ENCODE measurements at places on chromosomes 12 and 14. TPM values are rescaled to one million over a fixed set of nuclear protein-coding genes. Genes with fewer than 3 reads are reported as not detected.

Gene PWP1
- total RNA-seq, result 24.1 TPM

- DNase-seq, result no peak
These were observed 1.9 kb downstream of the LRP1-AS start for GRCh38 chr12:57145460-57146059.

DNA sequence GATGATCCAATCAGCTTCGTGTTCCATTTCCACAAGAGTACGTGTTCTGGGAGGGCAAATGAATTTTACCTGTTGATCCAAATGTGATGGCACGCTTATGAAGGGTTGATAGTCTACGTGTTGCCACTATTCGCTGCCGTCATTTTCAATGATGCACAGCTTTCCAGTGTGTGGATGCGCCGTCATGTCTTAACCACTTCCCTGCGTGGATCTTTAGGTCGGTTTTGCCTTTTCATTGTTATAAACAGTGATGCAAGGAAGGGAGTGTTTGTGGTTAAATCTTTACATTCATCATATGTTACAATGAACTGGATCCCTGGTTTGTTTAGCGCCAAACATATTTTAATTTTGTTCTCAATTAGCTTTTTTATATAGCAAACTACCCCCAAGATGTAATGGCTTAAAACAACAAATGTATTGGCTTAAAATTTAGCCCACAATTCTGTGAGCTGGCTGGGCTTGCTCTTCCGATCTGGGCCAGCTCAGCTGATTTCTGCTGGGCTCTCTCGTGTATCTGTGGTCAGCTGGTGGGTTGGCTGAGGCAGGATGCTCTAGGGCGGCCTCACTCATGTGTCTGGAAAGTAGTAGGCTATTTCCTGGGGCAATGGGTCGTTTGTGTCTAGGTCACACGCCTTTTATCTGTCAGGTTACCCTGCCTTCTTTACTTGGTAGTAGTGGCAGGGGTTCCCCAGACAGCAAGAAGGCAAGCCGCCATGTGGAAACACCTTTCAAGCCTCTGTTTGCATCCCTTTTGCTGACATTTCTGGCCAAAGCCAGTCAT, 176.7 kb downstream of the CRADD start:
- DNase-seq, result no peak

Gene CRY1
- 58.0 TPM for total RNA-seq

- peak; percentile 52 for DNase-seq
These were observed 15.3 kb upstream of the LYZ start for GRCh38 chr12:69332815-69333358.

DNA sequence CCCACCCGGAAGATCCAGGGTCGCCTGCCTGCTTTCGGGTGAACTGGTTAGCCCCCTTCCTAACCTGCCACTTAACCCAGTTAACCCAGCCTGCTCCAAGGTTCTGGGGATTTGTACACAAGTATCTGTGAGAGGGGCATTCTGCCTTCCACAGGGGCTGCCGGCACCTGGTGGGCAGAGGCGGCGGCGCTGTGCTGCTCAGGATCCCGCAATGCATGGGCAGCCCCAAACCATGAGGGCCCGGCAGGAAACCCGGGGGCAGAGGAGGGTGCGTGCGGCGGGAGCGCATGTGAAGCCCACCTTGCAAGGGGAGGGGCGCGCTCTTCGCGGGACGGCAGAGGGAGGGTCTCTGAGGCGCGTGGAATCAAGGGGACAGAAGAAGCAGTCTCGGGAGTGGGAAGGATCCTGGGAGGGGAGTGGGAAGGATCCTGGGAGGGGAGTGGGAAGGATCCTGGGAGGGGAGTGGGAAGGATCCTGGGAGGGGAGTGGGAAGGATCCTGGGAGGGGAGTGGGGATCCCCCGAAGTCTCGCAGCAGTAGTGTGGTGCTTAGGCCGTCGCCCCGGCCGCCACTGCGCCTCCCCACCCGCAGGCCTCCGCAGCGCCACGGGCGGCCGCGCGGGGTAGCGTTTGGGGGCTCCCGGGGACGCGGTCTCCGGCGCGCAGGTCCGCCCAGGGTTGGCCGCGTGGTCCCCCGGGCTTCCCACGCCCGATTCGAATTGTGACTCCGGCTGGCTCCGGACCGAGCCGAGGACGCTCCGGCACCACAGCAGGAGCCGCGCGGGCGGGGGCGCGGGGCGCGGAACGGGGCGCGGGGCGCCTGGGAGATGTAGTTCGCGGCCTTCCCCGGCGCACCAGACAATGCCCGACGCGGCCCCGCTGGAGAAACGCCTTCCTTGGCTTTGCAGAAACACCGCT, 4.9 kb upstream of the MTA1 start:
- peak; percentile 76 for DNase-seq

DNA sequence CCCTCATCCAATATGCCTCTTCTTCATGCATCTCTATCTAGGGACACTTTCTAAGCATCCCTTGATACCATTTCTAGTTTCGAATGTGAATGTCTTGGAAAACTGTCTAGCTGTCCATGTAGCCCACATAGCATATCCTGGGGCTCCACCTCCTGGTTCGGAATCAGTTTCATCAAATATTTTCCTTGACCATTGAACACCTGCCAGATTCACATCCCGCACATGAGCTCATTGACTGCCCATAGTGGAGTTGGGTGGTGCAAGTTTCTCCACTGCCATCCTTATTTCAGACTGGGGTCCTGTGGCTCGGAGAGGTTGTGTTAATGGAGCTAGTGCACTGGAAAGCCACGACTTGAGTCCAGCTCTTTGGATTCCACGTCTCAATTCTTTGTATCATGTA, 58.6 kb upstream of the TMEM263 start:
- no peak for DNase-seq

- no peak for DNase-seq
These were observed 38.3 kb upstream of the TMTC2 start for GRCh38 chr12:82648259-82648909.

- DNase-seq, result no peak
These were observed 26.7 kb downstream of the VEZT start for GRCh38 chr12:95244350-95244749.

- DNase-seq, result no peak
These were observed 340.2 kb downstream of the CACNA1C start for GRCh38 chr12:2393016-2393415.

GRCh38 chr12:92273076-92273475, 127.4 kb upstream of the BTG1 start:
- no peak for DNase-seq

- peak; percentile 81 for DNase-seq
These were observed 4.1 kb downstream of the TSHR start for GRCh38 chr14:80959496-80959895.

DNA sequence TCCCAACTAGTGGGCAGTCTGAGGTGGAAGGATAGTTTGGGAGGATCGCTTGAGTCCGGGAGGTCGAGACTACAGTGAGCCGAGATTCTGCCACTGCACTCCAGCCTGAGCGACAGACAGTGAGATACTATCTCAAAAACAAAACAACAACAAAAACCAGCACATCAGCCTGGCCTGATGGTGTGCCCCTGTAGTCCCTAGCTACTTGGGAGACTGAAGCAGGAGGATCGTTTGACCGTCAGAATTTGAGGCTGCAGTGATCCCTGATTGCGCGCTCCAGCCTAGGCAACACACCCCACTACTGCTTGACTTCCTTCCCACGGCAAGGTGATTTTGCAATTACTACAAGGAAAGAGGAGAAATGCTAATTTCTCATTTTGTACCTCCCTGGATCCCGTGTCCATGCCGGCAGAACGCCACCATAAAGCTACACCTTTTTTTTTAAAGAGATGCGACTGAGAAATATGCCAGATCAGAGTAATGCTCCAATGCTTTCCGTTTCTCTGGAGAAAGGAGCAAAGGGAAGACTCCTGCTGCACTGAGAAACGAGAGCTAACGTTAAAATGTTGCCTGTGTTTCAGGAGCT, 672 bp upstream of the SCFD1 start:
- DNase-seq, result peak; percentile 60

- DNase-seq, result peak; percentile 90
These were observed at the start of gene AMN for GRCh38 chr14:102922490-102923200. TSS of gene AMN (plus strand) at chr14:102922663. CDS start at chr14:102922689, 26 bp downstream.

Gene PTPN21
- total RNA-seq, result 20.8 TPM

- no peak for DNase-seq
These were observed 35.0 kb upstream of the CORO1C start for GRCh38 chr12:108766294-108766693.

DNA sequence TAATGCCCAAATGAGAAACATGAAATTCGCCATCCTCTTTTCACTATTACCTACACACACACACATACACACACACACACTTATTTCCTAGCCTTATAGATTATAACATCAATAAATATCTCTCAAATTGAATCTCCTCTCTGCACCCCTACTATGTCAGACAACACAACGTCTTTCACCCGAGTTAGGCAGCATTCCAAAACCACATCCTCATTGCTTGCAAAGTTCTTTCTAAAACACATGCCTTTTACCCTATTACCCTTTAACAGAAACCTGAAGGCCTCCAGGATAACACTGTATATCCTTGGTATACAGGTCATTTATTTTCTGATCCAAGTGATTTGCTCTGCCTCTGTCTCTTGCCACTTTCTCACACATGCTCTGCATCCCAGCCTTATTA, 56.3 kb downstream of the KCNH5 start:
- DNase-seq, result no peak

DNA sequence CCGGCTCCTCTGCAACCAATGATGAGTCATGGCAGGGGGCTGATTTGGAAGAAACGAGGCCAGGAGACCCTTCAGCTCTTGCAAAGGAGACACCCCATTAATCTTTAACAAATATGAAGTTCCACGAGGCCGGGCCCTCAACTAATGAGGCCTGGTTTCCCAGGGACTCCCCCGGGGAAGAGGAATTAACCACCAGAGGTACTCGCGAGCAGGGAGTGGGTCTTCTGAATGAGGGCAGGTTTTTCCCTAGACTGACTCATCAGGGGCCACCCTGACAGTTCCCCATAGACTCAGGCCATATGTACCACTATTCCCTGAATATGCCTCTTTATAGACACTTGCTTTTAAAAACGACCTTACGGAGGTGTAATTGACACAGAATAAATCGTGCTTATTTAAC, 150.7 kb upstream of the LHX5 start:
- DNase-seq, result no peak

GRCh38 chr14:28102814-28103213, 663.8 kb upstream of the FOXG1 start:
- no peak for DNase-seq

GRCh38 chr14:53148671-53149070, 4.5 kb downstream of the DDHD1 start:
- no peak for DNase-seq

DNA sequence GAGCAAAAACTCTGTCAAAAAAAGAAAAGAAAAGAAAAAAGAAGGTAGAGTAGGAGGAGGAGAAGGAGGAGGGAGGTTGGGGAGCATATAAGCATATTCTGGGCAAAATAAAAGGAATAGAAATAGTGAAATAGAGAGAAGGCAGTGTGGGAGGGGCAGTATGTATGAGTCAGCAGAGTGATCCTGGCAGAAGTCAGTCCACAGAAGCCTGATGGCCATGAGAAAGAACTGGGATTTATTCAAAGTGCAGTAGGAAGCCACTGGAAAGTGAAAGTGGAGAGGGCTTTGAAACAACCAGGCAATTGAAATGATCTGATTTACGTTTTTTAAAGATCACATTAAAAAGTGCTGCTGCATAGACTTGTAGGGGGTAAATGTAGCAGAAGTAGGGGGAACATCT, 368.6 kb upstream of the USP15 start:
- DNase-seq, result no peak

Gene GPRC5A
- total RNA-seq, result 83.2 TPM

DNA sequence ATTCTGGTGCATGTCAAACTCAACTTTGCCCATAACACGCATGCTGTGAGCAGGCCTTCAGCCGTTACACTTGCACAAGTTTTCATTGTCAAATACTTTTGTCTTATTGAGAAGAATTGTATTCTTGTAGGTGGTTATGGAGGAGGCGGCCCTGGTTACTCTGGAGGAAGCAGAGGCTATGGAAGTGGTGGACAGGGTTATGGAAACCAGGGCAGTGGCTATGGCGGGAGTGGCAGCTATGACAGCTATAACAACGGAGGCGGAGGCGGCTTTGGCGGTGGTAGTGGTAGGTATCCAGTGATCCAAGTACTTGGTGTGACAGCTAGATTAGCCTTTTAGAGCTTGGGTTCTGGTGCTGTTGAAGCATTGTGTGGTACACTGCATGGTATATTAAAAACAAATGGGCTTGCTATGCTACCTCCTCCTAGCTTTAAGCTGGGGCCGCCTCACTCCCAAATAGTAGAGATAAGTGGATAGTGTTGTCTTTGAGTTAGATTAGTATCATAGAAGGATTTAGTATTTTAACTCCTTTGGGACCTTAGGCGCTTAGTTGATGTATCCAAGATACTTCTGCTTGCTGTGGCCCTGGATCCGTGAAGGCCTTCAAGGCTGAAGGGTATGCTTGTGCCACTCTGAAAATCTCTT, 2.5 kb downstream of the HNRNPA1 start:
- DNase-seq, result no peak

DNA sequence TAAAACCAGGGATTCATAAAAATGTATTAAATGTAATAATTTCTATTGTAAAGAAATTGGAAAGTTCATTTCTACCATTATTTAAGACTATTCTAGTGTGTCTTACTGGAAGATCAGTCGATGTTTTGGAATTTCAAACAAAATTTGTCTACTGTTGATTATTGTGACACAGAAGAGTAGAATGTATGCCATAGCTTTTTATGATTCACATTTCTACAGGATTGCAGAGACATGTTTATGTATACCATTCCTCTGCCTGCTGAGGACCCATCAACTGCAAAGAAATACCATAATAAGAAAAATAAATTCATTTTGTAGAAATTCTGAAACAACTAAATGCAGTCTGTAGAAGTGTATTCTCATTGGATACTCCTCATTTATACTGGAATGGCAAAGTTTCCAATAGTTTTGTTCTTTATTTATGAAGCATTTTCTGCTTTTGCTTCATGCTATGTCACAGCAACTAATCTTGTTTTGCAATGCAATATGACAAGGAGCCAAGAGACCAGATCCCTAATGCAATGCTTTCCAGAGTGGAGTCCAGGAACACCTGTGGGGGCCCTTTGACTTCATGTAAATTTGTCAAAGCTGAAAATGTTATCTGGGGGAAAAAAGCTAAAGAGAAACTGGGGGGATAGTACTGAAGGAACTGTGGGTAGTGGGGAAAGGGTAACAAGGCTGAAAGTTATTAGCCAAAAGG, 172.9 kb upstream of the LRIG3 start:
- DNase-seq, result no peak

Gene DHRS2
- total RNA-seq, result not detected

- no peak for DNase-seq
These were observed 24.1 kb upstream of the TRIM9 start for GRCh38 chr14:51118993-51119392.

Gene ZC3H10
- total RNA-seq, result 5.5 TPM

Gene OAS2
- total RNA-seq, result 5.4 TPM

DNA sequence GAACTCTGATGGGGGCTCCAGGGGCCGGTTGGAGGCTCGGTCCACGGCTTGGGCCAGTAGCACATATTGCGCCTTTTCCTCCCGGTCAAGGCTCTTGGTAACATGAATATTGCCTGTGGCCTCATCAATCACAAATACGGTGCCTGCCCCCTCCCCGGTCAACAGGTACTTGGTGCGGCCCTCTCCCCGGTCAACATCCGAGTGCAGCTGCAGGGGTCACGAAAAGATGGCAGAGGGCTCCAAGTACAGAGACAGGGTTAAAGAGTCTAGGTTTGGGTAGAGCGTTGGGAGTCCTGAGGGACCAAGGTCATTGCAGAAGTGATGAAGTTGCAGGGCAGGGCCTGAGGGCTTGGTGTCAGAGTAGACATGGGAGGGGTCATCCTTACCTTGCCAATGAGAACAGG, 2.2 kb downstream of the CDH24 start:
- DNase-seq, result no peak

Data from Peyer's patch (tissue), 4 donors.